Caki2 (cell line): ENCODE measurements at places on chromosomes 11 and 22.

DNA sequence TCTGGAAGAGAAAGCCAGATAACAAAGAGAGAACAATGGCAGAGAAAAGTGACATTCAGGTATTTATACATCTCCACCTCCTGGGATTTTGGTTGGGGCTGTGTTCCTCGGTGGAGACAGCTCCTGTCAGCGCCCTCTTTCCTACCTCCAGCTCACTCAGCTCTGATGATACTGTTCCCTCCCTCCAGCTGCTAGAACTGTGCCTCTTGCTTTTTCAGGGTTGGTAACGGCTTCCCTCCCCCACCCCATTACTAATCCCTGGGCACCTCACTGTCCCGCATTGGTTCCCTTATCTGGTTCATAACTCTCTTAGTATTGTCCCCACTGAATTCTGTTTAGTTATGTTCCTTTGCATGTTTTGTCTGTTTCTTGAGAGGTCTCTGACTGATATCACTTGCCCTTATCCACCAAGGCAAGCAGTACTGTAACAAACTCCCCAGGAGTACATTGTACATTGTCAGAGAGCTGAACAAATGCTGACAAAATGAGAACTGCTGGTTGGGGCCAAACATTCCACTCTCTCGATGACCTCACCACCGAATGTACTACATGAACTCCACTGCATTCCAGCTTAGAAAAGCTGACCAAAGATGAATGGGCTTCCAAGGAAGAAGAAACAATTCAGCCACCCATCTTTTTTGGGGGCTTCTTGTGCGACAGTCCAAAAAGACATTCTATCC lies 5.7 kb upstream of the FBXO3 start:
- DNase-seq, result no peak

- DNase-seq, result no peak
These were observed 43.8 kb downstream of the RTL6 start for GRCh38 chr22:44454113-44454769.

DNA sequence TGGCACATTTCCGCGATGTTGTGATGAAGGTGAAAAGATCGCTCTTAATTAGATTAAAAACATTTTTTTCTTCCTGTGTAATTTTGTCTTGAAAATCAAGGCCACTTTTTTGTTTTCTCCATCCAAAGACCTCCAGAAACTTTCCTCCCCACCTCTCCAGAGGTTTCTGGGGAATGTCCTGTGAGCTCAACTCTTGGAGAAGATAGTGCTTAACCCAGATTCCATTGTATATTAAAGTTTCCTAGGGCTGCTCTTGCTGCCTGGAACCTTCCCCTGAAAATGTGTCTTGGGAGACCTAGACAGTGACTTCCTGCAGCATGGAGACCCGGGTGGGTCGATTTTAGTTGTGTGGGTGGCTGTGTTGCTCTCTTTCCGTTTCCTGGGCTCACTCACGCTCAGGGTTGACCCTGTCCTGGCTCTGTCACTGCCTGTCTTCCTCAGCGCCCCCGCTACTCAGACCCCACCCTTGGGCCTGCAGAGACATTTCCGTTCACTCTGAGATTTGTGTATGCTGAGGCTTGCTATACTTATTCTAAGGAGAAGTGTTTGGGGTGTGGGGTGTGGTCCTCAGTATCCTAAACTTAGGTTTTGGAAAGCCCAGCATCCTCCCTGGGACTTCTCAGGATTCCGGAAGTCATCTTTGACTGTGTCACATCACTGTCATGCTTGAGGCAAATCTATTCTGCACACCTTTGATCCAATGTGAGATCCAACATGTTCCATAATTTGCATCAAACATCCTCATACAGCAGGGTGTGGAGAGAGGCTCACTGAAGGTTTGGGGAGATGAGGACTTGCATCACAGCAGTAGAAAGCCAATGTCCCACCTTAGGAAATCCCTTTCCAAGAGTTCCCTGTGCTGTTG lies 47.2 kb downstream of the KCNQ1OT1 start:
- no peak for DNase-seq

DNA sequence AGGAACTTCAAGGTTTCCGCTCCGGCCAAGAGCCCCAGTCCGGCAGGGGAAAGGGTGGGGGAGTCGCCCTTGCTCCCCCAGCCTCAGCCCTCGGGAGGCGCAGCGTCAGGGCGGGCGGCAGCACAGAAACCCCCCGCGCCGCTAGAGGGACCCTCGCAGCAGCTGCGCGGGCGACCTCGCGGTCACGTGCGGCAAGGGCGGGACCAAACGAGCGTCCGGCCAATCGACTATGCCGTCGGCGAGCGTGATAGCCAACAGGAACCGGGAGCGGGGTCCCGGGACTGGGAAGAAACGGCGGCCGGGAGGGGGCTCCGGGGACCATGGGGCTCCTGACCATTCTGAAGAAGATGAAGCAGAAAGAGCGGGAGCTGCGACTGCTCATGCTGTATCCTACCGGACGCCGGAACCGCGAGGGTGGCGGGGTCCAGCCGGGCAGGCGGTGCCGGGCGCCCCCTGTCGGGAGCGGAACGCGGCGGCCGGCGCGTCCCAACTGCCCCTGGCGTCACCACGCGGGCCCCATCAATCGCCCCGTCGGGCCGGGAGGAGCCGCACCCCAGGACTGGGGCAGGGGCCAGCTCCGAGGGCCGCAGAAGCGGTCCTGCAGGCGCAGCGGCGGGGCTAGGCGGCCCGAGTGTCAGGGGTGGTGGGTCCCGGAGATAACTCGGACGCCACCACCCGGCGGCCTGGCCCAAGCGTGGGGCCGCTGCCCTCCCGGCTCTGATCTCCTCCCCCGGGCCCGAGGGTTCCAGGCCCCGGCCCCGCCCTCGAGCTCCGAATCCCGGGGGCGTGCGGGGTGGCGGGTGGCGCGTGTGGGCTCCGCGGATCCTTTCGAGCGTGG lies at the start of gene ARL2:
Gene ARL2 (plus strand): TSS at position 273 of the 838 bp plus-strand sequence. CDS start 48 bp downstream, at position 321.
- peak; percentile 85 for DNase-seq

GRCh38 chr11:116853461-116854073 lies 16.1 kb upstream of the APOA1 start:
- DNase-seq, result peak; percentile 79

DNA sequence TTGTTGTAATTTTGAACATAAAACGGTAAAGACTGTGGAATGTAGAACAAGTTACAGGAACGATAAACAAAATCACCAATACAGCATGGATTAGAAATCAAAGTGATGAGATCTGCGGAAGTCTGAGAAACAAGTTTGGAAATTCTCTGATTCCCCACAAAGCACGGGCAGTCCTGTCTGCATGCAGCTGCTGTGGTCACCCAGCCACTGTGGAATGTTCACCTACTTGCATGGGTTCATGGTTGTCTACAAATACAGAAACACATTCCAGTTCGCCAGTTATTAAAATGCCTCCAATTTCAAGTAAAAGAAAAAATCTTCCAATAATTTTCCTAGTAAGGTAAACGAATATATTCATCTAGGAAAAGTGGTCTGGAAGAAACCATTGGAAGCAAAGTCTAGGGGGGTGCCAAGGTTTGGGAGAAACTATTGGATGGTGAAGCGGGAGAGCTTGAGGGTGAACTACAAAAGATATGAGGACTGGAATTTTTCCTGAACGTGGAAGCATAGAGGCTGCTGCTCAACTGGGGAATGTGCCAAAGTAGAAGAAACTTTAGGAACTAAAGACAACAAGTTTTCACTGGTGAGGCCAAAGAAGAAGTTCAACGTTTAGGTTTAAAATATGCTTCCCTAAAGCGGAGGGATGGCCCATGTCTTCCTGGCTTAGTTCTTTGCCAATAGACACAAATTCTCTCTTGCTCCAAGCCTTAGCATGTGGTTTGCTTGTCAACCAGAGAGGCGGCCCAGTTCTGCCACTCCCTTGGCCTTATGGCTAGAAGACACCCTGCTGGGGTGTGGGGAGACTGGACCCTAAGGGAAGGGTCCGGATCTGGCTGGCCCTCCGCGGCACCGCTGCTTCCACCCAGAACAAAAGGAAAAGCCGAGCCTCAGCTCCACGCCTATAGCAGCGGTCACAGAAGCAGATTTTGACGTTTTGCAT lies 70.2 kb downstream of the CTTN start:
- DNase-seq, result no peak

DNA sequence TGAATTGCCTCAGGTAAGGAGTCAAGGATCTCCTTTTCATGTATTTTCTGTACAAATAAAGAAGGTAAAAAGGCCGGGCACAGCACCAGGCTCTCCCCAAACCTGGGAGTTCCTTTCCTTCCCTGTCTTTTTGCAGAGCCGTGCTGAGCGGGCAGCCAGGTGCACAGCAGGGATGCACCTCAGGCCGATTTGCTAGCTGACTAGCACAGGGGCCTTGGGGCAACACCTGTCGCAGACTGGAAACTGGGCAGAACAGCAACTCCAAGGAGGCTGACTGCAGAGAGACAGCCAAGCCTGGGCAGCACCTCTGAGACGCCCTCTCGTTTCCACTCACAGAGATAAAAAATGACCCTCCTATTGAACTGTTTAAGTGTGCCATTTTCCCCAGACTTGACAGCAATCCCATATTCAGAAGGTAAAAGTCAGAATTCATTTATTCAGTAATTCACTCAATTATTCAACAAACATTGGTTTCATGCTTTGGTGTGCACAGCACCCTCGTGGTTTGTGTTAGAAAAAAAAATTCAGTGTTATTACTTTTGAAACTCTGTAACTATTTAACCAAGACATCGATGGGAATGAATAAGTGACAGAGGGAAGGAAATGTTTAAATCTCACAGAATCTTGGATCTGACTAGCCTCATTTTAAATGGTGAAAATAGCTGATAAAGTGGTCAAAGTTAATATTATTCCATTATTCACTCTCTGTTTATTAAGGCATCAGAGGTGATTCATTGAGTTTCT lies 120.9 kb downstream of the GALNT18 start:
- no peak for DNase-seq

DNA sequence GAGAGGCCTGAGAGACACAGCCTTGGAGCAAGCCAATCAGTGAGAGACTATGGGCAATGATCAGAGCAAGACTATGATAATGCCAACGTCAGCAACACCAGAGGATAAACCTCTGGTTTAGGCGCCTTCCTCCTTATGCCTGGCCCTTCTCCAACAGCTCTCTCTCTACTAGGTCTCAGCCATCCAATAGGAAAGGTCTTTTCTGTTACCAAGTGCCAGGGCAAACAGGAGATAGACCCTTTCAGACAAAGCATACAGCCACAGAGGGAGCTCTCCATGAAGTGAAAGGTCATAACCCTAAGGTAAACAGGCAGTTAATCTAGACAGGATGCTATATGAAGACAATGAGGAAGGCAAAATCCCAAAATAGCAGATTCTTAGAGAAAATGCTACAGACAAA lies 9.5 kb downstream of the STK33 start:
- DNase-seq, result no peak

DNA sequence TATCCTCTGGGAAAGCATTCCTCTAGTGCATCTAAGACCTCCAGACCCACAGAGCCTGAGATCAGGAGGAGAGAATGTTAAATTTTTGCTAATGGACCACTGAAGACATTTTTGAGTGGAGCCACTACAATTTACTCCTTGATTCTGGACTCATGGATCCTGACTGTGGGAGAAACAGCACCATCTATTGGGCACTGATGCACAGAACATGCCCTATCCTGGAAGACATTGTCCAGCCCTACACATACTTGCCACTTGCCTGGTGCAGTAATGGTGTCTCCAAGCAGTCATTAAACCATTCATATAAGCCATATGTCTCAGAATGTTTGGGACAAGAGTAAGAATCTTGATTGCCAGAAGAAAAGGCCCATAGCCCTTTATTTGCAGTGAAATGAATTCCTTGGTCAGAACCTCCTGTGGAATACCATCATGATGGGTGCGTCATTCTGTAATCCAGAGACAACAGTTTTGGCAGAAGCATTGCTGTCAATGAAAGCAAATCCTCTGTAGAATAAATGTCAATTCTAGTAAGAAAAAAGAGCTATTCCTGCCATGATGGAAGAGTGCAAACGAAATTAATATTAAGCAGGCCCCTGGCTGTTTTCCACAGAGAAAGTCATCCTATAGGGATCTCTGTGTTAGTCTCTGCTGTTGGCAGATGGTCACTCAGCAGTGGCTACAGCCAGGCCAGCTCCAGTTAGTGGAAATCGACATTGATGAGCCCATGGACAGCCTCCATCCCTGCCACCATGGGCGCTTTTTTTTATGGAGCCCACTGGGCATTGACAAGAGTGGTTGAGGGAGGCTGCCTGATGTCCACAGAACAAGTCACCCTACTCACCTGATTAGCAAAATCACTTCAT lies 43.5 kb downstream of the GGTLC2 start:
- DNase-seq, result peak; percentile 47

DNA sequence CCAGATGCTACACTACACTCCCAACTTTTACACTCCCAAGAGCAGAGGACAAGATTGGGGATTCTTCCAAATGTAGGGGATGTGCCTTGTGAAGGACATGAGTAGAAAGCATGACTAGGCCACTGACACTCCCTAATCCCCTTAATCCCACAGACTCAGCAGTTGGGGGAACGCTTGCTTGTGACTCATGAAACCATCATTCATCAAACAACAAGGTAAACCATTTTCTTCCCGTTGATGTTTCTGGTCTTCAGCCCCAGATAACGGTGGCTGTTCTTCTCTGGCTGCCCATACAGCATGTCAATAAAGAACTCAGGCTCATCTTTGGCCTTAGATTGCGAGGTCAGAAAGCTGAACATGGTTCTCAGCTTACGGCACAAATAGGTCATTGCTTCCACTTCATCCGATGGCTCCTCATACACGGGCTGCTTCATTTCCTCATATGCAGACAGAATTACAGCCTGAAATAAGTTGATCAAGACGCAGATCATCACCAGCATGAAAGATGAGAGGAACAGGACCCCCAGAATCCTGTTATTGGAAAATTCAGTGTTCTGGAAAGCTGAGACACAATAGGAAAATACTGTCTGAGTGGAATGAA lies 6.4 kb upstream of the CDPF1 start:
- DNase-seq, result no peak

- DNase-seq, result no peak
These were observed 846.0 kb downstream of the TBC1D22A start for GRCh38 chr22:47608421-47608820.

DNA sequence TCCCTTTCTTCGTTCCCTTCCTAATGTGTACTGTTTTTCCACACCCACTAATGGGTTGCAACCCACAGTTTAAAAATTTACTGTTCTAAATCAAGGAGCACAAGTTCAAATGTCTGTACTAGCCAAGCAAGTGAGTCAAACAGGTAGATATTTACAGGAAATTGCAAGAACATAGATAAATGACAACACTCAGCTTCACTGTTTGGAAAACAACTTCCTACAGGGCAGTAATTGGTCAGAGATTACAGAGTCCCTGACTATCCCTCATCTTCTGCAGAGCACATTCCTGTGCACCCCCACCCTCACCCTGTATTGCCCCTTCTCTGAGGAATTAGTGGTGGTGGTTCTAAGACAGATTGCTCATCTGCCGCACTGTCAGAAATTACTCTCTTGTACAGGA lies 1.9 kb downstream of the SERPING1 start:
- no peak for DNase-seq

- peak; percentile 58 for DNase-seq
These were observed 97.7 kb downstream of the RBFOX2 start for GRCh38 chr22:35930933-35931332.

GRCh38 chr22:50473855-50474671 lies 772 bp downstream of the SBF1 start:
- no peak for DNase-seq

GRCh38 chr22:44926124-44926475 lies 83.7 kb downstream of the PHF21B start:
- no peak for DNase-seq

- DNase-seq, result no peak
These were observed 7.7 kb downstream of the TMPRSS13 start for GRCh38 chr11:117921456-117921855.

GRCh38 chr22:49398115-49398514 lies 429.6 kb downstream of the BRD1 start:
- DNase-seq, result no peak
